ENCODE measurements at places on chromosomes 6 and 20. TPM values are rescaled to one million over a fixed set of nuclear protein-coding genes. Genes with fewer than 3 reads are reported as not detected.

GRCh38 chr6:131199568-131200272 is 64.5 kb downstream of the AKAP7 start:
- DNase-seq: no peak

DNA sequence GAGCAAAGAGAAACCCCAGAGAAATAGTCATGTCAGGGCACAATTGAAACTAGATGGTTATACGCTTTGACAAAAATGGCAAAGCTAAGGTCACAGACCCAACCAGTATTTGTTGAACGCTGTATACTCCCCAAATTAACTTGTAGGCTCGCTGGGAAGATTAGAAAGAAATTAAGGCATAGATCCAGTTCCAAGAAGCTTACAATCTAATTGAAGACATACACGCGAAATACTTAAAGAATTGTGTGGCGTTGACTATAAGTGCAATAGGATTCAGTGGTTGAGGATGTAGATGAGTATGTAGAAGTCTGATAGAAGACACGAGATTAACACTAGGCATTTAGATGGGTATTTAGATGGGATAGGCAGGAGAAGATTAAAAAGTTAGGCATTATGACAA is 525 bp downstream of the FAM229B start:
- DNase-seq: no peak

IMPG1 gene
- not detected for total RNA-seq

DNA sequence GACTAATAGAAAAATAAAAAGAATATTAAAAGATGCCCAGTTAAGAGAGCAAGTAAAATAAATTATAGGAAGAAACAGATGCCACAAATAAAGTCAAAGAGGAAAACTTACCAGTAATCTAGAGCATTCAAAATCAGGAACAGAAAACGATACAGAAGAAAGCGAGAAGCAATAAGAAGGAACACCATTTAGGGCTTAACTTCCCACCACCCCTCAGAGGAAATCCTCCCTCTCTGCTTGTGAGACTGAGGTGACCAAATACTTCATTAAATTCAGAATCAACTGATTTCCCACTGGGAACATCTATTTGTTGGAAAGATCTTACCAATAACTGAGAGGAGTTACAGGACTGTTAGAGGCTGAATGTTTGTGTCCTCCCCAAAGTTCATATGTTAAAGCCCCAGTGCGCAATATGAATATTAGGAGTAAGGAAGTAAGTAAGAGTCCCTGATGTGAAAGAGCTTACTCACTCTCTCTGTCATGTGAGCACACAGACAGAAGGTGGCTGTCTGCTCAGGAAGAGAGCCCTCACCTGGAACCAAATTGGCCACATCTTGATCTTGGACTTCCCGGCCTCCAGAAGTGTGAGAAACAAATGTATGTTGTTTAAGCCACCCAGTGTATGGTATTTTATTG is 19.5 kb downstream of the KATNA1 start:
- DNase-seq: no peak

- DNase-seq: no peak
These were observed 175.8 kb upstream of the GGTLC1 start for GRCh38 chr20:24164360-24164759.

ATP6V1G2 gene
- total RNA-seq: 1.2 TPM

DNA sequence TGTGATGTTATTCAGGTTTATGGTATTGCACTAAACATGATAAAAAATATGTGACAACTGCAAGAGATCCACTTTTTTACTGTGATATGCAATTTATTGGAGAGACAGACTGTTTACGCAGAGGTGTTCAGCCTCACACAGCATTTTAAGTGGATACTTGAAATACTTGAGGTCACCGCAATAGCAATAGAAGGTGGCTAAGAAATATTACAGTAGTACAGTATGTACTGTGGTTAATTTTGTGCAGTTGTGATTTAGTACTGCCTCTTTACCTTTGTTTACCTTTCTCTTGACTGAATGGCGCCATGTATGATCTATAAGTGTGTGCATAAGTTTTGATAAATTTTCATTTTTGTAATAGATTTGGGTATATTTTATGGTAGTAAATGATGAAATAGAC is 17.4 kb downstream of the MACROD2 start:
- no peak for DNase-seq

RRAGD gene
- total RNA-seq: 98.0 TPM

DNA sequence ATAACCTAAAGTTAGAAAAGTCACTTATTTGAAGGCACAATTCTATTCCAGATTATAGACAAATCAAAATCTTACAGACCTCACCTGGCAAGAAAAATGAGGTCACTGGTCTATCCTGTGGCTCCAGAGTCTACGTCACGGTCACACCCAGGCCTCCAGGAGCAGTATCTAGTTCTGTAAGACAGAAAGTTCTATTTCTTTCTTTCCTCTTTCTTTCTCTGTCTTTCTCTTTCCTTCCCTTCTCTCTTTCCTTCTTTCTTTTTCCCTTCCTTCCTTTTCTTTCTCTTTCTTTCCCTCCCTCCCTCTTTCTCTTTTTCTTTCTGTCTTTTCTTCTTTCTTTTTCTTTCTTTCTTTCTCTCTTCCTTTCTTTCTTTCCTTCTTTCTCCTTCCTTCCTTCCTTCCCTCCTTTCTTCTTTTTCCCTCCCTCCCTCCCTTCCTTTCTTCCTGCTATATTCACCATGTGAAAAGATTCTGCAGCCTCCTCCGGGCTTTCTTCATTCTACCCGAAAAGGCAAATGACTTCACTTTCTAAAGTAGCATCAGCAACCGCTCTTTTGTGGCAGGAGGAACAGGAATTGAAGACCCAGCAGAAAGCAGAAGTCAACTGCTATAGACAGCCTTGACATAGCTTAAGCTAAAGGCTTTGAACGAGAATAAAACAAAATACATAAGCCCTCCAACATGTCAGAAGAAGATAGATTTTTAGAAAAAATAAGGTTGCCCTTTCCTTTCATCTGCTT is 83.9 kb upstream of the SIRPG start:
- no peak for DNase-seq

PLA2G7 gene
- 0.63 TPM for total RNA-seq

DNA sequence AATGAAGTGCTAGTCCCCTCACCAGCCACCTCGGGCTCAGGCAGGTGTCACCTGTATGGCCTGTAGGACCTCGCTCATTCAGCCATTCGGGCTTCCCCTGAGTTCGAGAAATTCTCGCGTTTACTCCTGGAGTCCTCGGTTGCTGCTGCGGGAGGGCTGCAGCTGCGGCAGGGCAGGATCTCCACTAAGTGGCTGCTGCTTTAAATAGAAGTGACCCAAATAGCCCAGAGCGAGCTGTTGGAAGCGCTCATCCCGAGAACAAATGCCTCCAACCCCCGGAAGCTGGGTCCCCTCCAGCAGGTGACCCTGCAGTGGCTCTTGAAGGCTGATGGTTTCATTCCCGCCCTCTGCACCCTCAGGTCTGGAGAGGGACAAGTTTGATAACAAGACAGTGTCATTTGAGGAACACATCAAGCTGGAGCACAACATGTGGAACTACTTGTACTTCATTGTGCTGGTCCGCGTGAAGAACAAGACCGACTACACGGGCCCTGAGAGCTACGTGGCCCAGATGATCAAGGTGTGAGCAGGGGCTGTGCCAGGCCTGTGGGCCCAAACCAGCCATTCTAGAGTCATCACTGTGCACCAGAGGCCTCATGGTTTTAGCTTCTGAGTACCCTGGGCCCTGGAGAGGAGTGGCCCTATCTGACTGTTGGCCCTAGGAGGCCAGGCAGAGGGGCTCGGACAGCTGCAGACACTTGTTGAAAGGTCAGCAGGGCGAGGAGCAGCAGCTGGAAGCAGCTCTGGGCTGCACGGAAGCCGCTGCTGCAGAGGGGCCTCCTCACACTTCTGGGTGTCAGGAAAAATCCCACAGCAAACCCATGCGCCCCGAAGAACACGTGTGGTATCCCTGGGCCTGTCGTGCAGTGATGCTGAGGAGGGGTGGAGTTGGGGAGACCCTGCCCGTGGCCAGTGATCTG is 18.1 kb downstream of the UQCC2 start:
- no peak for DNase-seq

- DNase-seq: no peak
These were observed 90.4 kb downstream of the NFATC2 start for GRCh38 chr20:51452091-51452613.

DNA sequence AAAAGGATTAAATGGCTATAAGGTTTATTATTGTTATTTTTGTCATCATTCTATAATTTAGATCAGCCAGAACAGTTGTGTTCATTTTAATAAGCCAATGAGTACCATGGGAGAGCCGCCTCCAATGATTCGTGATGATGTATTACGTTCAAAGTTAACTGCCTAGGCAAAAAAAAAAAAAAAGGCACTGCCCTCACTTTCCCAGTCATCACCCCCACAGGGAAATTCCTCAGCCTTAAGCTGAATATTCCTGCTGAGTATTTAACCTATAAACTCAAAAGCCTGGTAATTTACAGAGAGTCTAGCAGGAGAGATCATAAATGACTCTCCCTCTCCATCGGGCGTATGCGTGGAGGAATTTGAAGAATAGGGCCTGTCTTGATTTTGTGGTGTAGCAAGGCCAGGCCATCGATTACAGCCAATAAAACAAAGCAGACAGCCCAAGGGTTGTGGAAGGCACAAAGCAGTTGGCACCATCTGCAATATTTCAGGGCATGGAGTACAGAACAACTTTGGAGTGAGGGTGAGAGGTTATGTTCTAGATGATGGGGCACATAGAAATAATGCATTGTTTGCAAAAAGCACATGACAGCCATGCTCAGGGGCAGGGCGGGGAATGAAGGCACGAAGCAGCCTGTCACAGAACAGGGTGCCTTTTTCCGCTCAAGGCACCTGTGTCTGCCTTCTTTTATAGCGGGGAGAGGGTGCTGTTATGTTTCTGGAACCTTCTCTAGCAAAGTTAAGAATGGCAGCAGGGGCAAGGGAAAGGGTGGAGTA is 138.2 kb upstream of the DTNBP1 start:
- no peak for DNase-seq

GRCh38 chr6:99270826-99271225 is 78.6 kb downstream of the FAXC start:
- no peak for DNase-seq

- DNase-seq: no peak
These were observed 65.7 kb downstream of the PYGB start for GRCh38 chr20:25313593-25313992.

- no peak for DNase-seq
These were observed 281.9 kb downstream of the UBE3D start for GRCh38 chr6:82783587-82784236.

DNA sequence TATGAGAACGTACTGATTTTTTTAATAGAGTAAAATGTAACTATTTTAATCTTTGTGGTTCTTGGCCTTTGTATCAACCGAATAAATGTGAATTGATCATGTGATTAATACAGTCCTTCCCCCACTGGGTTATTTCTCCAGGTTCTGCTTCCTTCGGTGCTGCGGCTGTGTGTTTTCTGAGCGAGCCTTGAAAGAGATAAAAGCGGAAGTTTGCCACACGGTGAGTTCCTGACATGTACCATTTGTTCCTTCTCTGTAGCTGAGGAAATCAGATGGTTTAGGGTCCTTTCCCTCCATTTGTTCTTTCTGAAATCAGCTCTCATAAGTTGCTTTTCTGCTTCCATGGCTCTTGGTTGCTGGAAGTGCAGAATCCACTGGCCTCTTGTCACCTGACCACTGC is 15.5 kb downstream of the RTF2 start:
- no peak for DNase-seq

RAB32 gene
- total RNA-seq: 7.0 TPM

- no peak for DNase-seq
These were observed 201.9 kb upstream of the JAG1 start for GRCh38 chr20:10875653-10876052.

GRCh38 chr6:4486568-4487315 is 289.5 kb upstream of the CDYL start:
- no peak for DNase-seq

GRCh38 chr20:63628246-63628975 is 1.5 kb upstream of the GMEB2 start:
- peak; percentile 73 for DNase-seq

GRCh38 chr6:7512320-7512719 is 29.2 kb upstream of the DSP start:
- DNase-seq: no peak

DNA sequence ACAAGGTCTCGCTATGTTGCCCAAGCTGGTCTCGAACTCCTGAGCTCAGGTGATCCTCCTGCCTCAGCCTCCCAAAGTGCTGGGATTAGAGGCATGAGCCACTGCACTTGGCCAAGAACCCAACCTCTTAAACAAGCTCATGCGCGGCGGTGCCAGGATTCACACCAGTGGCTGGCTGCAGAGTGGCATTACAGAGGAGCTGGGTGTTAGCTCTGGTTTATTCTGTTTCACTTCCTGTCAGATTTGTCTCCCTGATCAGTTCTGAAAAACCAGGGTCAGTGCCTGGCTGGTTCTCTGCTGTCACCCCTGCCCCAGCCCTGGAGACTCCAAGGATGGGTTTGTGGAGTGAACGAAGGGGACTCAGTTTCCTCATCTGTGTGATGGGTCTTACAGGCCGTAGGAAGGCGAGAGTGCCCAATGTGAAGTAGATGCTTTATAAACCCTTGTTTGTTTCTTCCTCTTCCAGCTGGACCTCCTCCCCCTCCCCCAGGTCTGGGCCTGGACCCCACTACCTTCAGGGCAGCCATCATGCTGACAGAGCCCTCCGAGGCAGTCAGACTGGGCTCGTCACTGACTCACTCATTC is 63.4 kb downstream of the UBE2V1 start:
- no peak for DNase-seq

DNA sequence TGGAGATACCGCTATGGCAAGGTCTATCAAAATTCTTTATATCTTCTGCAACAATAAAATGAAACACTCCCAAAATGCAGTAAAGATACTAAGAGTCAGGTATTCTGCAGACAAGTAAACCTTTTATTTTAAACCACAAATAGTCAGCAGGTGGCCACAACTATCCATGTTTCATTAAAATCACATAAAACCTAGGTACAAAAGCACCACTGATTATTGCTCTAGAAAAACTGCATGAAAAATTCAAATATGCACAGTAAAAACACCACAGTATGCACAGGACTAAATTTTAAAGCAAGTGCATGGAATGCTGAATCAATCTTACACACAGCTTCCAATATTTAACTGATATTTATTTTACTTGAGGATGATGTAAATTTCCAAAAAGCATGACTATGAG is 33.3 kb downstream of the HMGN3 start:
- no peak for DNase-seq

- DNase-seq: no peak
These were observed 232.9 kb downstream of the SAMD5 start for GRCh38 chr6:147741389-147741788.

DNA sequence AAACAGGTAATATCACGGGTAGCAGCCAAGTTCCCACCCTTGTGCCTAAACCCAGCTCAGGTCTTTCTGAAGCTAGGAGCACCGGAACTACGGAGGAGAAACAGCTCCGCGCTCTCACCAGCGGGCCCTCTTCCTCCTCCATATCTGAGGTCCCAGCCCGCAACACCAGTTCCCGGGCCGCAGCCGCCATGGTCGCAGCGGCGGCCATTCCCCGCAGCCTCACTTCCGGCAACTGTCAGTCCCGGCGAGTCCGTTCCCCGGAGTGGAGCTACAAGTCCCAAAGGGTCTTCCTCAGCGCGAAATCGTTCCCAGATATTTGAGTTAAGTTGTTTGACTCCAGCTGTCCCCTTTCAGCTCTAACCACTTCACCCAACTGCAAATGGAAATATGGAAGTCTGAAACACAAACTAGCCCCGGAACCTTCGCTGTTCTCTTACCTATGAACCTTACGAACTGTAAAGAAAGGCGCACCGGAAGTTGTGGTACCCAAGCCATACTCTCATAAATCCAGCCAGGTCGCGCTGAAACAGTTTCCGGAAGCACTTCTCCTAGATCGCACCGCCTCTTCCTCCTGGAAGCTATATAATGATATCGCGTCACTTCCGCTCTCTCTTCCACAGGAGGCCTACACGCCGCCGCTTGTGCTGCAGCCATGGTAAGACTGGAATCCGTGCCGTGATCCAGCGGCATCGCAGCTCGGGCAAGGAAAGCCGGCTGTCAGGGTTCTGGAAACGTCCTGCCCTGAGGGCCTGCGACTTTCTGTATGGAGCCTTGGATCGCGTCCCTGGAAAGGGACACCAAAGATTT is at the start of the genes RPS18 and VPS52:
TSS of gene RPS18 (plus strand) at position 608 of the 807 bp plus-strand sequence. CDS start at position 653, 45 bp downstream.
TSS of gene VPS52 (minus strand) at position 409 of the 807 bp plus-strand sequence. CDS start at position 208, 201 bp downstream.
- peak; percentile 99 for DNase-seq

All from right atrium auricular region (tissue), 2 donors.